ENCODE measurements at places on chromosomes 2 and 18.

- no peak for DNase-seq
Observed at GRCh38 chr2:189086710-189087109, 92.9 kb downstream of the COL5A2 start.

DNA sequence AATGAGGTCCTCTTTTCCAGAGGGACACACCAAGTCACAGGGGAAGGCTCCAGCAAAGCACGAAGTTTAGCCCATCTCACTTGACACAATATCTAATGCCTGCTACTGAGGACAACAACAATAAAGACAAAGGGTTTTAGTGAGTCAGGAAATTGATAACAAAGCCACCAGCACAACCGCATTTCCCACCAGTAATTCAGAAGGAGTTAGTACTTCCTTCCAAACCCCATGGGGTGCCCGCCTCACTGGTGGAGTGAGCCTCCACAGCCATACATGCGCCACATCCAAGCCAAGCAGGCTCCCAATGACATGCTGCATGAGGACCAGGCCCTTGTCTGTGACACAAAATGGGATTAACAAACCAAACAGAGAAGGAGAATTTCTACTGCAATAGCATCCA lies 40.1 kb downstream of the MRPL35 start:
- DNase-seq: no peak

GRCh38 chr2:224969095-224969494 lies 73.2 kb downstream of the DOCK10 start:
- DNase-seq: no peak

GRCh38 chr2:33013684-33014110 lies 66.9 kb downstream of the LTBP1 start:
- DNase-seq: no peak

Data from activated naive CD4-positive, alpha-beta T cell (primary cell).